ENCODE measurements at places on chromosomes 1 and 21.

- no peak for DNase-seq
Observed at GRCh38 chr1:3577711-3578432, 33.4 kb downstream of the MEGF6 start.

DNA sequence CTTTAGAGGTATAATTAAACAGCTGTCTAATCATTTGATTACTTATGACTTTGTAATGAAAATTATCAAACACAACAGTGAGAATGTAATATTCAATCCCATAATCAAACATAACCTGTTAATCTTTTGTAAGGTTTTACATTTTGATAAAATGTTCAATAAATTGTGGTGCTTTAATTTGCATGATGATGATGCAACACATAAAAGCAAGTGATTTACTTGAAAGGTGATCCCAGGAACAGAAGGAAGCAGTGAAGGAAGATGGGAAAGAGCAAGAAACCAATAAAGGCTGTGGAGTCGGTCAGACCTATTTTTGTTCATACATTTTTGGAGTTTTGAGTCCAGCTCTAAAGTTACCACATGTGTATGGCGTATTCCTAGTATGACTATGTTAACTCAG, 29.6 kb downstream of the ZNF695 start:
- no peak for DNase-seq

DNA sequence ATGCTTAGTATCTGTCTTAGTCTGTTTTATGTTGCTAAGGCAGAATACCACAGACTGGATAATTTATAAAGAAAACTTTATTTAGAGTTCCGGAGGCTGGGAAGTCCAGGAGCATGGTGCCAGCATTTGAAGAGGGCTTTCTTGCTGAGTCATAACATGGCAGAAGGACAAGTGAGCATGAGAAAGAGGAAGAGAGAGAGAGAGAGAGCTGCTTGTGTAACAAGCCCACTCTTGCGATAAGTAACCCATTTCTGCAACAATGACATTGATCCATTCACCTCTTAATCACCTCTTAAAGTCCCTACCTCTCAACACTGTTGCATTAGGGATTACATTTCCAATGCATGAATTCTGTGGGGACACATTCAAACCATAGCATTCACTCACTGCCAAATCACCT, 11.7 kb upstream of the MYOCOS start:
- no peak for DNase-seq

DNA sequence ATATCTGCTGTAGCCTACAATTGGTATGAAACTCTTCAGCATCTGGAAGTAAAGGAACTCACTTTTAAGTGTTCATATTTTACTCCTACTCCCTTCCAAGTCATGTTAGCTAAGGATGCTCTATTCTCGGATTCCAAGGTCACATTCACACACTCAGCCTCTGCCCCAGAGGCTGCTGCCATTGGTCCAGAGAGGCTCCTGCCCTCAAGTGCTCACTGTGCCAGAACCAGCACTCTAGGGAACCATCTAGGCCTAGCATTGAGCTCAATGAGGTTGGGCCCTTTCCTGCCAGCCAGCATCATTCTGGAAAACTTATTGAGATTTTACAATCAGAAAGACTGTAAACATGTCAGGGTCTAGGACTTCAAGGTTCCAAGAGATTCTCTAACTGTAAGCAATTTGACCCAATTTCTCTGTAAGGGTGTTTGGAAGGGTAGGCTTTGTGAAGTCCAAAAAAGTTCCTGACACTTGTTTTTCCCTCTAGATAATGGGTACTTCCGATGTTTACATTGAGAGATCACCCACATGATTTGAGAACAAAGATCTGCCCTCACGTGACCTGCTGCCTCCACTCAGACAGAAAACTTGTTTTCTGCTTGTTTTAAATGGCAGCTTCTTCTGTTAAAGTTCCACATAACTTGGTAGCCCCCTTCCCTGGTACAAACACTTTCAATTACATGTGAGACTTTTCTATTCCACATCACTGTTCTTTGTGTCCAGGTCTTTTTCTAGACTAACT, 94.9 kb downstream of the MAB21L3 start:
- no peak for DNase-seq

DNA sequence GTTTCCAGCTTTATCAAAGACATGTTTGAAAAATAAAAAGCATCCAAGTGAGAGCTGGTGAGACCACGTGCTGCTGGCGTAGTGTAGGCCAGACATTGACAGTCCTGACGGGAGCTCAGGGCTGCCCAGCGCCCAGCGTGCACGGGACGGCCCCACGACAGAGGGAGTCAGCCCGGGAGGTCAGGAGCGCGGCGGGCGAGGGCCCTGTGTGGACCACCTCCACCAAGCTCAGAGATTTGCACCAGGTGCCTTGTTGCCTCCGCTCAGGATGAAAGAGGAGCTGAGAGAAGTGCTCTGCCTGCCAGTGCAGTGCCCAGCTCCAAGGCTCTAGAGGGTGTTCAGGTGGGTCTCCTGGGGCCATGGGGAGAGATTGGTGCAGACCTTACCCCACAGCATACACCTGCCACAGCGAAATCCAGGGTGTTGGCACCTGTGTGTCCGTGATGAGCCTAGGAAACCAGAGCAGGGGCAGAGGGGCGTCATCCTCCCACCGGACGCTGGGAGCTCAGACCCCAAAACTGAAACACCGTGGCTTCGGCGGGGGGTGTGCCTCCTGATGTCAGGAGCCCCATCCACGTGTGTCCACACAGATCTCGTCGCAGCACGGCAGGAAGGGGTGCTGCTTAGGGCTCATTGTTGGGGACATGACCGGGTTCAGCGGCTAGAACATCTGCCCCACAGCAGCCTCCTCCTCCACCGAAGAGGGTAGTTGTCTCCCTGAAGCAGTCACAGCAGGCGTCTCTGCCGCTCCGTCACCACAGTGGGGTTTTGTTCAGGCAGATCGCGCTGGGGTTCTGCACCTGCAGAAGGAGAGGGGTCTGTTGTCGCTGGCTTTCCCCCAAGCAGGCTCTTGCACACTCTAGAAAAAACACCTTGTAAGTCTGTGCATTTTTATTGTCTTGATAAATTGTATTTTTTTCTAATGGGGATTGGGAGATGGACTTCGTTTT, 64.2 kb downstream of the POFUT2 start:
- no peak for DNase-seq

DNA sequence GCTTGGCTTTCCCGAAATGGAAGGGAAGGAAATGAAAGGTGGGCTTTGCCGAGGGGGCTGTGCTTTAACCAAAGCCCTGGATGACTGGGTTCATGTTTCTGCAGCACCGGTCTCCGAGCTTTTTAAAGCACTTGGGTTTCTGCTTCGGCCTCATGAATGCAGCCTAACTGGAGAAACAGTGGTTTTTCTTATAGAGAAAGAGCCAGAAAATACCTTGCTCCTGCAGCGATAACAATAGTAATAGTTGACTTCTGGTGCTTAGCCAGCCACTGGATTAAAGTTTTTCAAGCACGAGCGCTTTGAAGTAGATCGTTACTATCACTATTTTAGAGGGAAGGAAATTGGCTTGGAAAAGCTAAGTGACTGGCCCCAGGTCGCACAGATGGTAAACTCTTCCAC, 500 bp upstream of the DOCK7 start:
- DNase-seq: no peak

DNA sequence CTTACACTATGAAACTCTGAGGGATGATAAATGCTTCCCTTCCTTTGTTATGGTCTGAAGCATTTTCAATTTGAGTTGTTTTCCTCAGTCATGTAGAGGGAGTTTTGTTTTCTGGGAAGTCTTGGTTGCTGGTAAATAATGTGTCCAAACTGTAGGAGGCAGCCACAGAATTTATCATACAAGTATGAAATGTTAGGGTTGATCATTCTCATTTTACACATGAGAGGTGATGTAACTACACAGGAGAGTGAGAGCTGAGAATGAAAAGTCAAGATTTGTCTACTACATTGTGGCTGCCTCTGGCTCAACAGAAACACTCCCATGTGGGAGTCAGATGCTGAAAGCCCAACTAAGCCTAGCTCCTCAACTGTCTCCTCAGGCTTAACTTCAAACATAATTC, 182.5 kb upstream of the SGIP1 start:
- DNase-seq: no peak

- no peak for DNase-seq
Observed at GRCh38 chr1:92877081-92877711, 45.4 kb downstream of the RPL5 start.

GRCh38 chr1:165629848-165630628, 996 bp upstream of the MGST3 start:
- no peak for DNase-seq

DNA sequence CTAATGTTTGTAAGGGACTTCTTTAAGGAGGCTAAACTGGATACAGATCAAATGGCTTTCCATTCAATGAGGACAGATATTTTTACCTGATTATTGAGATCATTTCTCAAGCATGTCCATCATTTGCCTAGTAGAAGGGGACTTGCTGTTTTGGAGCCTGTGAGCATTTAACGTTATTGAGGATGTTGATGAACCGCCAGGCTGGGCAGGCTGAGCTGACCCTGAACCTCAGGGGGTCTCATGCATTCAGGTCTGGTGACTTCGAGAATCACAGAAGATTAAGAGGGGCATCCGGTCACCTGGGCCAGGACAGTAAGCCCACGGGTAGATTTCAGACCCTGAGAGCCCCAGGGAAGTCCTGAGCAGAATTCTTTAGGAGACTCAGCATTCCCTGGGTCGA, 63.1 kb downstream of the BACE2 start:
- no peak for DNase-seq

DNA sequence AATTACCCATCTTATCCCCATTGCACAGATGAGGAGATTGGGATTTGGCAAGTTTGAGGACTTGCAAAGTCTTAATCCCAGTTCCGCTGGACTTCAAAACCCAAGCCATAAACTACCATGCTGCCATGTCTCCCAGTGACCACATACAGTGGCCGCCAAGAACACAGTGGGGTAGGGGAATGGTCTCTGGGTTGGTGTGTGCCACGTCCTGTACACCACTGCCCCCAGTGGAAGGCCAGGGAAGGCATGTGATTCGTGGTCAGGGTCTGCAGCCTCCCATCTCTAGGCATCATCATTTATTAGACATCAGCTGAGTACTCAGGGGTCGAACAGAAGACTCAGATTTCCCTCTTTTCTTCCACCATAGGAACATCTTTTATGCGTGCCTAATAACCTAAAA, 76.0 kb downstream of the MAN1C1 start:
- no peak for DNase-seq

DNA sequence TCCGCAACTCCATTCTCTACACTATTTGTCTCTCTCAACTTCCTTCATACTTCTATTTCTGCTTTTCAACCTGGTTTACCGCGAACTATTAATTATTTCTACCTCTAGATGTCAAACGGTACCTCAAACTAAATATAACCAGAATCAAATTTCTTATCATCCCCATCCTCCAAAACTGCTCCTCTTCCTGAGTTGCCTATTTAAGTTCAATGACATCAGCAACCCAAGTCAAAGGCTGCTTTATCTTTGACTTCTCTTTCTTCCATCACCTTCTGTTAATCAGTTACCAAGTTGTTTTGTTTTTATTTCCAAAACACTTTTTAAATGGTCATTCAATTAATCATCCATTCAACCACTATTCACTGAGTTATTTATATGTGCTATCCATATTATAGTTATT, 171.9 kb downstream of the COL24A1 start:
- DNase-seq: no peak

GRCh38 chr1:158978730-158979129, 31.0 kb upstream of the IFI16 start:
- DNase-seq: no peak

DNA sequence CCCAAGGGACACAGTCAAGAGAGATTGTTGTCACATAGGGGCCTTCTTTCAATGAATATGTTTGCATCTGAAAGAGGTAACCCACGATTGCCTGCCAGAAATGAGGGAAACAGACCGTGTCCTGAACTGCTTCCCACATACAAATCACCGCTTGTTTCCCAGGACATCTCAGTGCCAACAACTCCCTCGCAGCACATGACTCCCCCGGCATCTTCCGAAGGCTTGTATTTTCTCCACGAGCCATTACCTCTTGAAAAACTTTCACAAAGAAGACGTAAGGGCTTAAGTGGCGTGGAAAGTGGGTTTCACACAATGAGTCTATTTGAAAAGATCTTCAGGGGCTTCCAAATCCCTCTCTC, 31.6 kb upstream of the PDE9A start:
- DNase-seq: no peak

GRCh38 chr1:234970731-234971476, 157.7 kb downstream of the TOMM20 start:
- no peak for DNase-seq

DNA sequence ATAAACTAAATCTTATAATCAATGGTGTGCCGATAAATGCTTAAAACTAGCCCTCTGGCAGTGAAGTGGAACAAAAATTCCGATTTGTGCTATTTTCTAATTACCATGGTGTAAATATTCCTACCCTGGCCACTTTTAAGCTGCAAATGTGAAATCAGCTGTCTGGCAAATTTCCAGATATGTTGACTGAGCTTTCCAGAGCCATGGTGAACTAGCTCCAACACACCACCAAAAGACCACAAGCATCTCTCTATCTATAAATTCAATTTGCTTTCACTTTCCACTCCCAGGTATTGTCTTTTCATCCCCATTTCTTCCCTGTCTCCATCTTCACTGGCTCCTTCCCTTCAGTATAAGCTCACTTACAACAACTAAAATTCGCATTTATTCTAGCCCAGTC, 152.3 kb upstream of the RGS18 start:
- DNase-seq: no peak

GRCh38 chr1:155913969-155914757, 3.0 kb upstream of the RIT1 start:
- no peak for DNase-seq

GRCh38 chr1:179094818-179095217, 12.9 kb downstream of the TOR3A start:
- no peak for DNase-seq

DNA sequence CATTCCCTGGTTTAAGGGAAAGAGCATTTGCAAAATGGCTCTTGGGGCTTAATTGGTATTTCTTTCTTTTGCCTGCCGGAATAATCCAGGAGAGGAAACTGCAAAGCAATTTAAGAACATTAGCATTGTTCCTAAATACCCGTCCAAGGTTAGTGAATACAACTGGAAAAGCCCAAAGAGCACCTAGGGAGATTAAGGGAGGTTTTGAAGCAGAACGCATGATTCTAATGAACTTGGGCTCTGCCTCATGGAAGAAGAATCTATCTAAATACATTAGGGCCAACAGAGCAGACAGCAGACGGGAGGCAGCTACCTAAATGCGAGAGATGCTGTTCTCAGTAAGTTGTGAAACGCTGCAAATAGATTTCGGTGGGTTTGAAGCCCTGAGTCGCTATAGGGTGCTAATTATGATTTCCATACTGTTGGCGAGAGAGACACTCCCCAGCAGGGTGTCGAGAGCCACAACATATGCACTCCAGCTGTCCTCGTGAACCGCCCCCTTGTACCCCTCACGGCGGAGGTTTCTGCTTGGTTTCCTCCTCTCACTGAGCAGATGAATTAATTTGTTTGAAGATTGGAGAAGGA, 326.7 kb upstream of the CAMK1G start:
- no peak for DNase-seq

DNA sequence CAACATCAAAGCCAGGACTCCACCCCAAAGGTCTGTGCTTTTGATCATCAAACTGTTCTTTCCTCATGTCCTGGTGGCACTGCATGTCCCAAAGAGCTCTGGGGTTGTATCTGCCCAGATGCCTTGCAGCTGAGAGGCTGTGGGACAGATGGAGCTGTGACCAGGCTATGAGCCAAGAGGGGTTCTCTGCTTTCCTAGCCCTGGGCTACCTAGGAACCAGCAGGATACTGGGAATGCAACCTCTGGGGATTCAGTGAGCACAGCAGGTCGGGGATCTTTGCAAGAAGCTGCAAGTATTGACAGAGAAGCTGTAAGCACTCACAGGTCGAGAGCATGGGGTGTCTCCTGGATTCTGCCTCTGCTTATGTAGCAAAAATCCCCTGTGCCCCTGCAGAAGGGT, 186.6 kb downstream of the GRIK3 start:
- no peak for DNase-seq
